ENCODE measurements at places on chromosomes 7 and 10.

GRCh38 chr10:14128519-14128918, 202.2 kb downstream of the FRMD4A start:
- no peak for DNase-seq

DNA sequence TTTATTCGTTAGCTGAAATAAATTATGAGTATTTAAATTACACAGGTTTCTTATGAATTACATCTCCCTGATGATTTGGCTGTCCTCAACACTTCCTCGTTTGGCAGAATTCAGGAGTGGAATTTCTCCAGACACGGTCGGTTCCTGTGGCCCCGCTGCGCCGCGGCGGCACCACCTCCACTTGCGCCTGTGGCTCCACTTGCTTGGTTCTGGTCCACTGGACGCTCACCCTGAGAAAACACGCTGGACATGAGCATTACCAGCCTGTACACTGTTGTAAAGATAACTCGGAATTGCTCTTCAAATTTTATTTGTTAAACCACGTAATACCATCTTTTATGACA, 85.3 kb downstream of the ZNF33B start:
- DNase-seq = no peak

DNA sequence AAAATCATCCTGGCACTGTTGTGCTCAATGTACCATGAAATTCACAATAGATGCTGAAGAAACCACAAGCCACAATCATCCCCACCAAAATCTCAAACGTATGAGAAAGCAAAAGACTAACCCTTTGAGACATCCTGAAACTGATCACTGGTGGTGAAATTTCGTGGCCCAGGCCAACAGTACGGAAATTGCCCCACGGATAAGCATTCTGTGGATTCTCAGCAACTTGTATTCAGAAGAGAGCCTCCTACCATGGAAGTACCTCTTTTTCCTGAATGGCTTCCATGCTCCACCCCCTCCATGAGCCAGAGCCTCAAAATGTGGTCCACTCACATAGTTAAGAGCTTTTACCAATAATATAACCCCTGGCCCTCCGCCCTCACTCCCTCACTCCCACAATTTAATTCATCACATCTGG, 163.9 kb upstream of the AUTS2 start:
- no peak for DNase-seq

GRCh38 chr7:123120286-123120685, 79.5 kb downstream of the SLC13A1 start:
- no peak for DNase-seq

DNA sequence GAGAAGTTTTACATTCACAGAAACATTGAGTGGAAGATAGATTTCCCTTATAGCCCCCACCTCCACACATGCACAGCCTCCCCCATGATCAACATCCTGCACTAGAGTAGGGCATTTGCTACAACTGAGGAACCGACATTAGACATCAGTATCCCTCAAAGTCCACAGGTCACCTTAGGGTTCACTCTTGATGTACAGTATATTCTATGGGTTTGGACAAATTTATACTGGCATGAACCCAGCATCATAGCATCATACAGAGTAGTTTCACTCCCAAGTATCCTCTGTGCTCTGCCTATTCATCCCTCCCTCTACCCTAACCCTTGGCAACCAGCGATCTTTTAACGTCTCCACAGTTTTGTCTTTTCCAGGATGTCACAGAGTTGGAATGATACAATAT, 64.4 kb downstream of the VSTM4 start:
- DNase-seq = no peak
